ENCODE measurements at places on chromosomes 16 and 17.

DNA sequence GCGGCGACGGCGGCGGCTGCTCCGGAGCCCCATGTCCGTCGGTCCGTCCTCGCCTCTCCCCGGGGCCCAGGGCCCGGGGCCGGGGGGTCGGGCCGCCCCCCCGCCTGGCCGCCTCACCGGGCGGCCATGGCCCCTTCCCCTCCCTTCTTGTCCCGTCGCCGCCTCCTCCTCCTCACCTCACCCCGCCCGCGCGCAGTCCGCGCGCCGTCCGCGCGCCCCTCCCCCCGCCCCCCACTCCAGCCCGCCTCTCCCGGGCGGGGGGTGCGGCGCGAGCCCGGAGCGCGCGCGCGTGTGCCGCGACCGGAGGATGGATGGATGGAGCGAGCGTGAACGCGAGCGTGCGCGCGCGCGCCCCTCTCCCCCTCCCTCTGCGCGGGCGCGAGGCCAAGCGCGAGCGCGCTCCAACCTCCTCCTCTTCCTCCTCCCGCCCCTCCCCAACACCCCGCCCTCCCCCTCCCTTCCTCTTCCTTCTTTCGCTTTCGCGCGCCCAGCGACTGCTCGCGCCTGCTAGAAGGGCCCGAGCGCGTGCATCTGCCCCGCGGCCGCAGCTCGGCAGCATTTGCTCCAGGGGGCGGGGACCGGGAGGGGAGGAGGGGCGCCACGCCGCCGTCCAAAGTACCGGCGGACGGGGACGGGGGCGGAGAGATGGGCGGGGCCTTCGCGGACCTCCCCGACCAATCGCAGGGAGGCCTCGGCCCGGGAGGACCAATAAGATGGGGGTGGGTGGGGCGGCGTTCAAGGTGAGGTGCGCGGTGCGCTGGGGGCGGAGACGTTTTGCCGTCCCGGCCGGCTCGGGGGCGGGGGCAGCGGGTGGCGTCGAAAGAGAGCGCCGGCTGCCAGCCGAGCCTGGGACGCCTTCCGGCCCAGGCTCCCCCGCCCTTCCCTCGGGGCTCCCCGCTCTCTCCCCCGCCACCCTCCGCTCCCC, at the start of gene ATXN7L3:
ATXN7L3 (minus strand) TSS at position 332 of the 925 bp plus-strand sequence. CDS start 1,814 bp downstream, outside the sequence.
- DNase-seq, result peak; percentile 98

GRCh38 chr17:65328567-65328966, 191.4 kb downstream of the RGS9 start:
- DNase-seq, result no peak

DNA sequence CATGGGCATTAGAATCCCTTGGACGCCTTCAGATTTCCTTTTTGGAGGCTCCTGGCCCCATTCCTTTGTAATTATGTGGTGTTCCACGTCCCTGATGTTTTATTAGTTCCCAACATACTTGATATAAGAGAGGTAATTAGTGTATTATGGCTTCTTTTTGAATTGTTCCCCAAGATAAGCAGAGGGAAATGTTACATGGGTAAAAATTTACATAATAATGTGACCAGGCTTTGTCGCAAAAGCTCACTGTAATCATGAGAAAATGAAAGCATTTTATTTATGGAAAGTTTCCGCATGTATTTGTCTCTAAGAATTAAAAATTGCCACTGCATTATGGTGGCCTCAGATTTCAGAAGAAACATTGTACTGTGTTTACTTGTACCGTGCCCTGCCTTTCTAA, 177.8 kb downstream of the PRKCA start:
- no peak for DNase-seq

GRCh38 chr16:11706180-11706742, 36.4 kb downstream of the TXNDC11 start:
- DNase-seq, result no peak

DNA sequence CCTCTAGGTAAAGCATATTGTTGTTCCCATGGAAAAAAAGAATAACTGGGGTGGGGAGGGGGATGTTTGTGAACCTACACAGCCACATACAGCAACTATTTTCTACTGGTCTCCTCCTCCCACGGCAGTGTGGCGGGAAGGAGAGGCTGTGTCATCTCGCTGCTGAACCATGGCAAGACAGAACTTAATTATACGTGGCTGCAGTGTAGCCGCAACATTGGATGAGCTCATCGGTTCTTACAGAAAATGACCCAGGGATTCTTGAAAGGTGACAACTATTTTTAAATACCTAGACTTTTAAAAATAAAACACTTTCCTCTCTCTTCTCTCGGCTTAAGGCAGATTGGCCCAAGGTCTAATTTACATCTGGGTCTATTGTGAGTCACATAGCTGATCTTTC, 19.8 kb upstream of the TEKT3 start:
- DNase-seq, result no peak

DNA sequence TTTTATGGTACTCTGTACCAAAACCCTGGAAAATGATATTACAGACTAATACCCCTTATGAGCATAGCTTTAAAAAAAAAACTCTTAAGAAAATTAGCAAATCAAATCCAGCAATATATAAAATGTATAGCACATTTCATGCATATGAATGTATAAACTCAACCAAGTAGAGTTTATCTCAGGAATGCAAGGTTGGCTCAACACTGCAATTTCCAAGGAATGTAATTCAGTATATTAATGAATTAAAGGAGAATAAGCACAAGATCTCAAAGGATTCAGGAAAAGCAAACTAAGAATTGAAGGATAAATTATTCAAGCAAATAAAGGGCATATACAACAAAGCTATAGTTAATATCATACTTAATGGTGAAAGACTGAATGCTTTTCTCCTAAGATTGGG, 61.9 kb upstream of the RPL38 start:
- no peak for DNase-seq

Data from vagina (tissue), 2 donors.